ENCODE measurements at places on chromosomes 6 and 20.

- DNase-seq = no peak
Measured at GRCh38 chr6:49462071-49462470, 982 bp downstream of the MMUT start.

- DNase-seq = no peak
Measured at GRCh38 chr20:12086359-12086758, 168.7 kb downstream of the BTBD3 start.

- no peak for DNase-seq
Measured at GRCh38 chr6:30129265-30130178, 6.4 kb upstream of the TRIM40 start.

DNA sequence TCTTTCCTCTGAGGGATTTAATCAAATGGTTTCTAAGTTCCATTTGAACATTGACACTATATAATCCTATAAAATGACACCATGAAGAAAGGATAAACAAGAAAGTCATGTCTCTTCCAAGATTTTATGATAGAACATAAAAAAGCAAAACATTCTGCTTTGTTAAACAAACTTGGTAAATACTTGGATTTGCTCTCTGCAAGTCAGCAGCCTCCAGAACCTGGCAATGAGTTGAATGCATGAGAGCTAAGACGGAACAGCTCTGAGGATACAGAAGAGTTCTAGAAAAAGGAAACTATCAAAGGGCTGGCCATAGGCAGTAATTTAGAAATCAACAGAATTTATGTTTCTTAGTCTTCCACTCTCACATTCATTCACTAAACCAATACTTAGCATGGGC, 656.0 kb upstream of the ID4 start:
- no peak for DNase-seq

DNA sequence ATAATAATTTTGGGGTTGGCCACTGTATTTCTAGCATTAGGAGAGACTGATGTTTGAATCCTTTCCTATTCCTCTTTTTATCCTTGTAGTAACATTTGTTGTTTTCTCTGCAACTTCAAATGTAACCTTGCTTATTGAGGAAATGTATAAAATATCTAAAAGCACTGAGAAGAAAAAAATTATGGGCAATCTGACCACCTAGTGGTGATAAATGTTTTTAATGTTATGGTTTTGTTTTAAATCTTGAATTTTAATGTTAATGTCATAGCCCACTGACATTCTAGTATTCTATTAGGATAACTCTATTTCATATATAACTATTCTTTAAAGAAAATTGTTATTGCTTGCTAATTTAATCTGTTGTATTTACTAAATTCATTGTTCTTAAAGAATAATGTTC, 134.4 kb downstream of the FARS2 start:
- DNase-seq = no peak

- DNase-seq = peak; percentile 87
Measured at GRCh38 chr6:24855395-24856245, 56.9 kb upstream of the ARMH2 start.

DNA sequence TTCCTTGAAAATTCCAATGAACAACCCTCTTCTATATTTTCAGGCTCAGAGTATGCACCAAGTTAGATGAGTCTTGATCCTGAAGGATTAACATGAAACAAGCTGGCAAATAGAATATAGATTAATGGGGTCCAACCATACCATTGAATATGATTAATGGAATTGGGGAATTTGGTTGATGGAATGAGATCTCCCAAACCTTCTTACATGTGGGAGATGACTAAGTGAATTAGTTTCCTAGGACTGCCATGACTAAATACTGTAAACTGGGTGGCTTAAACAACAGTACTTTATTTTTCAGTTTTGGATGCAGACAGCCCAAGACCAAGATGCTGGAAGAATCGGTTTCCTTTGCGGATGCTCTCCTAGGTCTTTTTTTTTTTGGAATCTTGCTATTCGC, 347.0 kb downstream of the QKI start:
- DNase-seq = no peak

GRCh38 chr20:62576815-62577489, 65.4 kb upstream of the SLCO4A1 start:
- DNase-seq = no peak

GRCh38 chr20:31569163-31570020, 35.7 kb upstream of the ID1 start:
- DNase-seq = peak; percentile 73

- no peak for DNase-seq
Measured at GRCh38 chr6:87755708-87756671, 54.0 kb upstream of the AKIRIN2 start.

All from NCI-H2171 treated with DMSO at 0.1 percent for 48 hours (cell line).